GM12864 (cell line): ENCODE measurements at places on chromosomes 11 and 22.
A peak's percentile ranks its signal among the peaks of the same experiment; 100 is the strongest.

DNA sequence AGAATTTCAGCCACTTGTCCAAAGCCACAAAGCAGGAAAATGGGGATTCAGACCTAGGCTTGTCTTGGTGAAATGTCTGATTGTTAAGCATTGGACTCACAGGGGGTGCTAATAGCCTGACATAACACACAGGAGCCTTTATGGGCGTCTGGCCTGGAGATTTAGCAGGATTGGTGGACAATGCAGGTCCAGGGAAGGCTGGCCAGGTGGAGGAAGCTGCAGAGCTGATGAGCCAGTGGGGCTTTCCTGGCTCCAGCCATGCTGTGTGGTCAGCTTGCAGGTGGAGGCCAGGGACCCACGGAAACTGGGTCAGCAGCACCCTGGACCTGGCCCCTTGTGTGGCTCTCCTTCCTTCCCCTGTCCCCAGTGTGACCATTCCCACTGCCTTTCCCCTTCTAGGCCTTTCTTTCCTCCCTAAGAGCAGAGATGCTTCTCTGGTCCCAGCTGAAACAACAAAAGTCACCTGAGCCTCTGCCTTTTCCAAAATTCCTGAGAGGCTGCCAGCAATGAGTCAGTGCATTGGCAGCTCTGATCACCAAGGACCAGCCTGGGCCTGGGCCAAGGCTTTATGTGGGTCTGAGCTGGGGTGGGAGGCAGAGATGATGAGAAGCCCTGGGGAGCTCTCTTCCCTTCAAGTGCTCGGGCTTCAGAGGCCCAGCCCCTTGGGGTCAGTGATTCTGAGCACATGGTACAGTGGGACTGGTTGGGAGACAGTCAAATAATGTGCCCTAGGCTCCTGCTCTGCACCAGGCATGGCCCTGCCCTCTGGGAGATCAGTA, 85.2 kb downstream of the CCDC81 start:
- DNase-seq = no peak

DNA sequence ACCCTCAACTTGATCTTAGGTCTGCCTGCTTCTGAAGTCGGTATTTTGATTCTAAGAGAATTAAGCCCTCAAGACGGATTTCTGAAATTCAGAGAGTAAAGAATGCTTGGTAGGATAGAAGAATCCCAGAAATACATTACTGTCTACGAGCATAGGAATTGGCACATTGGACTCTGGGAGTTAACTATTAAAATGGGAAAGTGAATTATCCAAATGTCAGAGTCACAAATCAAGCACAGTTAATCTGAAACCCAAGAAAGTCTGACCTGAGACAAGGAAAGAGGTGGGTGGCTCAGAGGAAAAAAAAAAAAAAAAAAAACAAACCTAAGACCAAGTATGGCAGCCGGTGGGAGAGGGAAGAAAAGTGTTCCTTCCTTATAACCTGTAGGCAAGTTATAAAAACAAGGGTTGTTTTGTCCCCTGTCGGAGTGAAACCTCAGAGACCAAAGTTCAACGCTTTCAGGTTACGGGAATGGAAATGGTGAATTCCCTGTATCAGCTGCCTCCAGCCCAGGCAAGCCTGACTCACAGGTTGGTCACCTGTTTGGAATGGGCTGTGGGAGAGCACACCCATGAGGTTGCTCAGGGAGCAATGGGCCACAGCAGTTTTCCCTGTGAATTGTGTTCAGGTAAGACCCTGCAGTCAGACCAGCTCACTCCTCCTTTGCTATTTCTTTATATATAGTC, 139.0 kb downstream of the ETS1 start:
- DNase-seq = no peak

DNA sequence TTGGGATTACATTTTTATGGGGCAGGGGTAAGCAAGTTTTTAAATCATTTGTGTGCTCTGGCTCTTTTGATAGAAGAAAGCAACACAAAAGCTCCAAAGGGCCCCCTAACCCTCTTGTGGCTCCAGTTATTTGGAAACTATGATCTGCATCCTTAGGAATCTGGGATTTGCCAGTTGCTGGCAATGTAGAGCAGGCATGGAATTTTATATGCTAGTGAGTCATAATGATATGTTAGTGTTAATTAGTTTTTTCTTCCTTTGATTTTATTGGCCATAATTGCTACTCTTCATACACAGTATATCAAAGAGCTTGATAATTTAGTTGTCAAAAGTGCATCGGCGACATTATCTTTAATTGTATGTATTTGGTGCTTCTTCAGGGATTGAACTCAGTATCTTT, 10.1 kb downstream of the RAG1 start:
- no peak for DNase-seq

- DNase-seq = no peak
Observed at GRCh38 chr11:67276781-67277230, 10.5 kb downstream of the GRK2 start.

DNA sequence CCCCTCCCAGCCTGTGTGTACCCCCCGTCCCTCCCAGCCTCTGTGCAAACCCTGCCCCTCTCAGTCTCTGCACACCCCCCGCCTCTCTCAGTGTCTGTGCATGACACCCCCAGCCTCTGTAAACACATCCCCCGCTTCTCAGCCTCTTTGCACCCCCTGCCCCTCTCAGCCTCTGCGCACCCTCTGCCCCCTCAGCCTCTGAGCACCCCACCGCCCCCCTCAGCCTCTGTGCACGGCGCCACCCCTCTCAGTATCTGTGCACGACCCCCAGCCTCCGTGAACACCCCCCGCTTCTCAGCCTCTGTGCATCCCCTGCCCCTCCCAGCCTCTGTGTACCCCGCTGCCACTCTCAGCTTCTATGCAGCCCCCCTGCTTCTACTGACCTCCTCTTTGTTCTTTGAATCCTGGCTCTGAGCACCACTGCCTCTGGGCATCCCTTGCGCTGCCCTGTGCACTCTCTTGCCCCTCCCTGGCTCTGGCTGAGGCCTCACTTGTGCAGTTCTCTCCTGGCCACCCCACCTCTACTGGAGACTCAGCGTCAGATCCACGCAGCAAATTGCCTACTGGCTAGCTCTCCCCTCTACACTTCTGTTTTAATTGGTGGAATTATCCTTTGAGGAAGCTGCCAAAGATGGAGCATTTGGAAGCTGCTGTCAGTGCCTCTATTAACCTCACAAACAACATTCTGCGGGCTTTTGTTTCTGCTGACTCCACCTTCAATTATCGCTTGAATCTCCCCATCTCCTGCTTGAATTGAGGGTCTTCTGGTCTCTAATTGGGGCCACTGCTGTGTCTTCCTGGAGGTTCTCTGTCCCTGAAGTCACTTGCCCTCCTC, 838.6 kb downstream of the TBC1D22A start:
- DNase-seq = no peak

DNA sequence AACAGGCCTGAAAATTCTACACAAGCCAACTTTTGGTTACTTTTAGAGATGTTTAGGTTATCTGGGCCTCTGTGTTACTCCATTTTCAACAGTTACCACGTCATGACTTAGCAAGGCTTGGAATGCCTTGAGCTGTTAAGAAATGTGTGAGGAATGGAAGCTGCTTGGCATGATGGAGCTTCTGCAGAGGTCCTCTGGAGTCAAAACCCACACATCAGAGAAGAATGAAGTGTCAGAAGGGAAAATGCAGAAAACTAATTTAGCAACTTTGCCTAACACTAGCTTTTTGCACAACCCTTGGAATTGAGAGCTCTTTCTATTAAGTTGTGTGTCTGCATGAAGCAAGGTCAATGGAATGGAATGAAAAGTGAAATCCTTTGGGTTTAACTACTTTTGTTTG, 27.4 kb downstream of the FAT3 start:
- no peak for DNase-seq

DNA sequence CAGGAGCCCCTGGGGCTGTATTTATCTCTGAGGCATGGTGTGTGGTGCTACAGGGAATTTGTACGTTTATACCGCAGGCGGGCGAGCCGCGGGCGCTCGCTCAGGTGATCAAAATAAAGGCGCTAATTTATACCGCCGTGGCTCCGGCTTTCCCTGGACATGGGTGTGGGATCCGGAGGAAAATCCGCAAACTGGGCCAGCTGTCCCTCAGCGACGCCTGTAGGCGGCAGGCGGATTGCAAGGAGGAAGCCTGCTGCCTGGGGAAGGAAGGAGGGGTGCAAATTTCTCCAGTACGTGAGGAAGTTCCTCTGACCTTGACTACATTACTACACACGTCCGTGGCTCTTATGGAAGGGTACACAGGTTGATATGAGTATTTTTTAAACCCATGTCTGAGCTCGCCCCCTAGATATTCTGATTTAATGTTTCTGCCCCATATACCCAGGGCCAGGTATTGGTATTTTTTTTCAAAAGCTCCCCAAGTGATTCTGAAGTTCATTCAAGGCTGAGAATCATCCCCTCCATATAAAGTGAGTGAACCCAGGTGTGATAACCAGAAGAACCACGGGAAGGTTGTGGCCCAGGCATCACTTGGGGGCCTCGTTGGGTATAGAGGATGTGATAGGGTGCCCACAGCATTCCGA, 2.8 kb downstream of the MYOD1 start:
- no peak for DNase-seq

GRCh38 chr22:29641042-29641699, 37.7 kb downstream of the NF2 start:
- no peak for DNase-seq

DNA sequence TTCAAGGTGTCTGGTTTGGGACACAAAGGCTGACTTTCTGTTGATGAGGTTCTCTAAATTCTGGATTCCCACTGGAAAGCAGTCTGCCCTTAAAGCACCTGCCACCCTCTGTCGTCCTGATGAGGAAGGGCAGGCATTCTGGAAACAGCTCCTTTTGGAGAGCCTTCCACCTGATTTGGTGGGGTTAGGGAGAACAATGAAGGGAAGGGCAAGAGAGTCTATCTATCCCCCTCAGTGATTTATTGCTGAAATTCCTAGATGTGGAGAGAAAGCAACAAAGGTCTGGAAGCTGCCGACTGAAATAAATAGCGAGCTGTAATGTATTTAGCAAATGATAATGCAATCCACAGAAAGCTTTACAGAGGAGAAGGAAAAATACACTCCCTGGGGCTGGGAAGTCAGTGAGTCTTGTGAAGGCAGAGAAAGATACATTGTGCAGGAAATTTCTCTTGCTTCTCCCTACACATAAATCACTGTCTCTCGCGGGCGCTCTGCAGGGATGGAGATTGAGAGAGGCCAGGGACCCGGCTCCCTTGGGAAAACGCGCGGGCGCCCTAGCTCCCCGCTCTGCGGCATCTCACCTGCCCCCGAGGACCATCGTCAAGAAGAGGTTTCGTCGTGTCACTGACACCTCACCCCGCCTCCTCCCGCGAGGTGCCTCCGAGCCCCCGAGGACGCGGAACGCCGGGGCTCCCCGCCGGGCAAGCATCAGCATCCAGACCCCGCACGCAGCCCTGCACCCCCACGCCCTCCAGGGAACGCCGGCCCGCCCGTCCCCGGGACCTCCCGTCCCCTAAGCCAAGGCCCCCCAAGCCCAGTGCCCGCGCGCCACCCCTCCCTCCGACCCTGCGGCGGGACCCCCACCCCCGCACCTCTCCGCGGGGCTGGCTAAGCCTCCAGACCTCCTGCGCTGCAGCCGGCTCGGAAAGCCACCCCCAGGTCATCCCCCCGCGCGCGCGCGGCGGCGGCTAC, 673 bp downstream of the CDON start:
- no peak for DNase-seq

- no peak for DNase-seq
Observed at GRCh38 chr11:74072286-74072685, 63.4 kb upstream of the UCP3 start.

GRCh38 chr11:6681949-6682348, 1.2 kb downstream of the MRPL17 start:
- no peak for DNase-seq

DNA sequence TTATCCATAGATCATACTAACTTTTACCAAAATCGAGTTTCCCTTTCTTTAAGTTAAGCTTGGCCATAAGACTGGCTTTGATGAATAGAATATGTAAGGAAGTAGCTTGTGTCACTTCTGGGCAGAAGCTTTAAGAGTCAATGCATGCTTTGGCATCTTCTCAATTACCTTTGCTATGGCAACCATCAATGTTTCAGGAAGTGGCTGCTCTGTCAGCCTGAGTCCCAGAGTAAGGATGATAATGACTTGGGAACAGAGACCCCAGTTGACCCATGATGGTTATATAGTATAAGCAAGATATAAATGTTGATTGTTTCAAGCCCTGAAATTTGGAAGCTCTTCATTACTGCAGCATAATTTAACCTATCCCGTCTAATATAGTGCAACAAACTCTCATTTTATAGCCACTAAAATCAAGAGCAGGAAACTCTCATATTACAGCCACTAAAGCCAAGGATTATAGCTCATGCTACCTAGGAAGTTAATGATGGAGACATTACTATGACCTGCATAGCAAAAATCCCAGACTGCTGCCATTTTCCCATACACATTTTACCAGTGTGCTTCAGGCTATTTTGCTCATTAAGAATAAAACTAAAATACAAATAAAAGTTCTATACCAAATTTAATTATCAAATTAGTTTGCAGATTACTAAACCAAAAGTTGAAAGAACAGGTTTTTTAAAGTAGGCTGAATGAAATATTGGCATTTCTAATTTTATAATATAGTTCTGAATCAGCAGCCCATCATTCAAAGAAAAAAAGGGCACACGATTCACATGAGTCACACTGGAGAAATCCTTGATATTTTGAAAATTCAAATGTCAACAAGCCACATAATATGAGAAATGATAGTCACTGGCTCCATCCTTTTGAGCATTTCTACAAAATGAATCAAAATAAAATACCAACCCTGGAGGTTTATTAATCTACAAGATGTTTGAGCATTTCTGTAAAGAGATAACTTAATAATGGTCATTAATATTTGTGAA, 23.8 kb downstream of the FSHB start:
- no peak for DNase-seq

- DNase-seq = peak; percentile 69
Observed at GRCh38 chr22:36435516-36436415, 45.7 kb downstream of the TXN2 start.

DNA sequence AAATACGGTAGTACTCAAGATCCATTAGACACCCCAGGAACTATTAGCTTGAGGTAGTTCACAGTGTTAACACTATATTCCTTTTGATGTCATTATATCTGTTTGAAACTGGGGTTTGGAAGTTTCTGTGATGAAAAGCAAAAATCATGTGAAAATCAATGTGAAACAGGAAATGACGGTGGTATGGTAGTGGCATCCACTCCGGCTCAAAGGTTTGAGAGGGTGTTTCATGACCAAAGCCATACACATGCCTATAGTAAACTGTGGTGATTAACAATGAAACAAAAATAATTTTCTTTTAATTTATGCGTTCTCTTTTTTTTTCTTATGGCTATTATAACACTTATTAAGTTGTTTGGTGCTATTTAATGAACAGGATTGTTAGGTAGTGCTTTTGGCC, 10.9 kb downstream of the RAB38 start:
- DNase-seq = no peak

GRCh38 chr11:2289350-2289749, 12.4 kb downstream of the C11orf21 start:
- no peak for DNase-seq
